ENCODE measurements at places on chromosomes 3 and 15.

DNA sequence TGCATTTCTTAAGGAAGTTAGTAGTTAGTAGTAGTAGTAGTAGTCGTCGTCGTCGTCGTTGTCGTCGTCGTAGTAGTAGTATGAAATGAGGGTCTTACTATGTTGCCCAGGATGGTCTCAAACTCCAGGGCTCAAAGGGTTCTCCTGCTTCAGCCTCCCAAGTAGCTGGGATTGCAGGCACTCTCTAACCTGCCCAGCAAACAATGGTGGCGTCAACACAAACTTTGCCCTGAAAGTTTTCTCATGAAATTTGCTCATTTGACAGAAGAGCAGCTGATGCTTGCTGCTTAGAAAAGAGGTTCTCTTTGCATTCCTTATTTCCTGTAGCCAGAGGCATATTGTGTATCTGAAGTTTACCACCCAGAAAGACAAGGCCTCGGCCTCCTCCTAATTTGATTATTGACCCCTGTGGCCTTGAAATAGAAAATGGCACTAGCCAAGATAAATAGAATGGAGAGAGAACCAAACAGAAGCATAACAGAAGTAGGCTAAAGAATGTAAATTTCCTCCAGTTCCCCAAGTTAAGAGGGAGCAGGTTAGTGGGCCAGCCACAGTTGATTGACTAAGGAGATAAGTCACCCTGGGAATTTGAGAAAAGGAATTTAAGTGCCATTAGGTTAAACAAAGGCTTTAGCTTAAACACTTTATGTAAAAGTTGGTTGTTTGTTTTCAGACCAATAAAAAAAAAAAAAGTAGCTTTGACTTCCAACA is 166.2 kb upstream of the ROBO2 start:
- DNase-seq, result no peak

DNA sequence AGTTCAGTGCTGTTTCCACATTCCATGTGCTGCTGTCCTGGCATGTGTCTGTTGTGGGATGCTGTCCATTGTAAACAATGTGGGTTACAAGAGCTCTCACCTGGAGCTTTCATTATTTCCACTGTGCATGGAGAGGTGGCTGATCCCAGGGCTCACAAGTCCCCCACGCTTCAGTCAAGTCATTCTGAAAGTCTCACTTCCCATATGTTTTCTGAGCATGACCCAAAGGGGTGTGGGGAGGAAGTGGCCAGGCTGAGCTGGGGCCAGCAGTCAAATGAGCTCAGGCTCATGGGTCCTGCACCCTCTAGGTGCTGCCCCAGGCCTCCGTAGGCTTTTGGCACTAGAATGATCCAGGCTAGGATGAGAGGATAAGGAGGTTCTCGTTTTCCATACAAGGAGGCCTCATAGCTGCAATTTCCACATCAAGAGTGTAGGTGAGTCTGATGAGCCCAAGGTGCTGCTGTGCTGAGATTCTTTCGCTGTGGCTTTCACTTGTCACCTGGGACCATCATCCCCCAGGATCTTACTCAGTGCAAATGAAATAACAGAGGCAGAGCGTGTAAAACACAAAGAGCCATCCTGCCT is 22.0 kb downstream of the STARD5 start:
- no peak for DNase-seq

- DNase-seq, result no peak
These were observed 965 bp downstream of the FLNB start for GRCh38 chr3:58009026-58009748.

GRCh38 chr3:8996681-8997121 is 33.4 kb upstream of the RAD18 start:
- no peak for DNase-seq

DNA sequence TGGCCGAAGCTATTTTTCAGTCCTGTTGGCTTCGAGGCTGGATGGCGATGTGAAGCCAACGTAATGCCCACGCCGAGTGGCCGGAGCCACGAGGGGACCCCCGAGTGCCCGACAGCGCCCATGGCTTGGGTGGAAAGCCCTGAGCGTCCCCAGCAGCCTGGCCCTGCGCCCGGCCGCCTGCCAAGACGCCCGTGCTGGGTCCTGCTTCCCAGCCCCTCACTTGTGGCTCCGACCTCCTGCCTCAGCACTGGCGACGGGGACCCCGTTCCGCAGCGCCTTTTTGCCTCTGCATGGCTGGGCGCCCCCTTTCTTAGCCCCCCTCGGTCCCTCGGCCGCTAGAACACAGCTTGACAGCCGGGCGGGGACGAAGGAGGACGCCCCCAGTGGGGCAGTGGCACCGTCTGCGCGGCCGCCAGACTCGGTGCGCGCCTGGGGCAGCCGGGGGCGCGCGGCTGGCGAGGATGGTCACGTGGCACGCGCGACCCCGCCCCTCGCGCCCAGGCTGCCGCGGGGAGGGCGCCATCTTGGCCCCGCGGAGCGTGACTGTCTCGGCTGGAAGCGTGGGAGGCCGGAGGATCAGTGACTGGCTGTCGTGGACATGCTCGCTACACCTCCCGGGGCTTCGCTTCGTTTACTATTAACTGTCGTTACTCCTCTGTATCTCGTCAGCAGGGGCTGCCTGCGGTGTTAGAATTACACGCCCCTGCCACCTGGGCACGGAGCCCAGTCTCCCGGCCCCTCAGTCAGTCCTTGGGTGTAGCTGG is 626 bp upstream of the GPR176 start:
- DNase-seq, result peak; percentile 34

DNA sequence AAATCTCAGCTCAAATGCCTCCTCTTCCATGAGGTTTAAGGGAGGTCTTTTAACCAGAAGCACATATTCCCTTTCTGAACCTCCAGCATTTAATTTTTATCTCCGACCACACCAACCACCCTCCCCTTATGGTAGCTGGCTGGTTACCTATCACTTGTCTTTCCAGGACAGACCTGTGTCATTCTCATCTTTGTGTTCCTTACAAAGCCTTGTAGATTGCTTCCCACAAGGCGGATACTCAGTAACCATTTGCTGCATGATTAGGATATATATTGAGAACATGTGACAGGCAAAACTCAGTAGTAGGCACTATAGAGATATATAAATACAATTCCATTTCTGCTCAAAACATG is 119.5 kb downstream of the RPL22L1 start:
- DNase-seq, result no peak

DNA sequence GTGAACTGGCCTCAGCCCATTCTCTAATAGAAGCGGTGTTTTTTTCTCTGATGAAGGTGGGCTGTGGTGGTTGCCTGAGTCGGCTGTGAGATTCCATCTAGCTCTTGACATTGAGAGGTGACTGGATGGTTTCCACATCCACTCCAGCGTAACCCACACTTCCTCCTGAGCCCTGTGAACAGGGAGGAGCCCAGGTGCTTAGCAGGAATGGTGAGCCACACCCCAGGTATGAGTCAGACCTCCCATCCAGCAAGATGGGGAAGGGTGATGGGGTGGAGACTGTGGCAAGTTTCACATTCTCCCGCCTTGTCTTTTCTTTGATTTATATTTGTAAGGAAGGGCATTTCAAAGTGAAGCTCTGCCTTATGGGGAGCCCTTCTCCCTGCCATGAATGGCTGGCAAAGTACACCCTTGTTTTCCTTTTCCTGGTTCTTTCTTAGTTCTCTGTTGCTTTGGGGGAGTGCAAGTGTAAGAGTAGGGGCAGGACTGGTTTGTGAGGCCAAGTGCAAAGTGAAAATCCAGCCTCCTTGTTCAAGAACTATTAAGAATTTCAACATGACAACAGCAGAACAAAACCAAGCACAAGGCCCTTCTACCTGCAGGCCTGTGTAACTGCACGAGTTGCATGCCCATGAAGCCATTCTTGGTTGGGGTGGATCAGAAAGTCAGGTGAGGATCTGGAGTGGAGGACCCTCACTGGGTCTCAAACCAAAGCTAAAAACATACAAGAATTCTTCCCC is 4.6 kb upstream of the TPRG1 start:
- no peak for DNase-seq

GRCh38 chr3:181103605-181104004 is 114.1 kb upstream of the DNAJC19 start:
- DNase-seq, result peak; percentile 18

GRCh38 chr3:32956750-32957570 is 5.5 kb downstream of the CCR4 start:
- DNase-seq, result no peak

GRCh38 chr3:15535732-15536131 is 14.2 kb upstream of the COLQ start:
- DNase-seq, result no peak

DNA sequence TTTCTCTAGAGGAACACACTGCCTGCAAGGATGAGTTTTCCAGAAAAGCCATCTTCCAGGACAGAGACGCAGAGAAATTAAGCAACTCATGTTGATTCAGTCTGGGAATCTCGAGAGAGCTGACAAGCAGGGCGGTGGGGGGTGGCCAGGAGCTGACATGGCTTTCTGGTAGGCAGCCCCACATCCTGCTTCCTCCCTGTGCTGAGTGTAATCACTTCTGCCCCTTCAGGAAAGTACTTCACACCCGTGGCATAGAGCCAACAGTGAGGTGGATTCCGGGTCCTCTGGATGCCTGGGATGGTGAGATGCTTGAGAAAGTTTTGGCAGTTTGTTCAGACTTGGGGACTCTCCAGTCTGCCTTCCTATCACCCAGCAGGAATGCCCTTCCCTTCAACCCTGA is 221.1 kb downstream of the SLCO3A1 start:
- DNase-seq, result no peak

DNA sequence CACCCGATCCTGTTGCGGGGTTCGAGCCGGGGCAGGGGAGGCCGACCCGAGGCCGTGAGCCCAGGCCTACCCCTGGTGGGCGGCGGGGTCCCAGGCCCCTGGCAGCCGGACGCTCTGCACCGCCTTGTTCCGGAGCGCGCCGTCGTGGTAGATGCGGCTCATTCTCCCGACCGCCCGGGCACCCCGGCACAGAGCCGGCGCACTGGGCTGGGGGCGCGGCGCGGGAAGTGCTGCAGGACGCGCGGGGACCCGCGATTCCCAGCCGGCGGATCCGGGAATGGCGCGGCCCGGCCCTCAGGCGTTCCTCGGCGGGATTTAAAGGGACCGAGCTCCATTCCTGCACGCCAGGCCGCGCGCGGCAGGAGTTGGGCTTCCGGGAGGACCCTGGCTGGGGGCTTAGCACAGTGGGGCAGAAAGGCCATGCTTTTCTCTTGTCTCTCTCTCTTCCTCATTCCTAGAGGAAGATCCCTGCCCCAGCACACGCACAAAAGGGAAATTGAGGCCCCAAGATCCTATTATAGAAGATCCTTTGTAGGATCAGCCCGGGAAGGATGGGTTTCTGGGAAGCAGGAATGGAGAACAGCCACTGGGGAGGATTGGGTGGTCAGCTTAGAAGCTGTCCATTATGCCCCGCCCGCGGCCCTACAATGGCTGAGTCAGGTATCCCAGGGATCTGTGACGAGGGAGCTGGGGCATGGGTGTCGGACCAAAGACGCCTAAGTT is at the start of gene ARPIN:
TSS of gene ARPIN (minus strand) at position 279 of the 723 bp plus-strand sequence. CDS start at position 162, 117 bp downstream.
- DNase-seq, result no peak

DNA sequence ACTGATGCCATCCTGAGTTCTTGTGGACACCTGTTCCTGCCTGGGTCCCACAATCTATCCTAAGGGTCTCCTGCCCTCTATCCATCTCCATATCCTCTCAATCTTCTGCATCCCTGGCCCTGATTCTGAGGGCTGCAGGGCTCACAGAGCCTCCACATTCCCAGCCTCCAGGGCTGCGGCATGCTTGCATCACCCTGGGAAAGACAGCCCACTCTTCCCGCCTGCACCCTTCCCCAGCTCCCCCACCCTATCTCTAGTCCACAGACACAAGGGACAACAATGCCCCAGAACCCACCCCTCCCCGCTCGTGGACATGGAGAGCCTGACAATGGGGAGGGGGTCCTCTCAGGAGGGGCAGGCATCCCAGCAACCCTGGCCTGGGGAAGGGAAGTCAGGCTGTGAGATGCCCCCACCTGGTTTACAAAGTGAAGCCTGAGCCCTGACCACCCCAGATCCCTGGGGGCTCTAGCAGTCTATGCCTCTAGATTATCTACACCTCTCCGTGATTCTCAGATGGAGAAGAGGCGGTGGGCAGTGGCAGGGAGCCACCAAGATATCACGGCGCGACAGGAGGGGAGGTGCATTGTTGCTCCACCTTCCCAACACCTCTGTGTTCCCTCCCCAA is 10.3 kb downstream of the SEMA3G start:
- no peak for DNase-seq

DNA sequence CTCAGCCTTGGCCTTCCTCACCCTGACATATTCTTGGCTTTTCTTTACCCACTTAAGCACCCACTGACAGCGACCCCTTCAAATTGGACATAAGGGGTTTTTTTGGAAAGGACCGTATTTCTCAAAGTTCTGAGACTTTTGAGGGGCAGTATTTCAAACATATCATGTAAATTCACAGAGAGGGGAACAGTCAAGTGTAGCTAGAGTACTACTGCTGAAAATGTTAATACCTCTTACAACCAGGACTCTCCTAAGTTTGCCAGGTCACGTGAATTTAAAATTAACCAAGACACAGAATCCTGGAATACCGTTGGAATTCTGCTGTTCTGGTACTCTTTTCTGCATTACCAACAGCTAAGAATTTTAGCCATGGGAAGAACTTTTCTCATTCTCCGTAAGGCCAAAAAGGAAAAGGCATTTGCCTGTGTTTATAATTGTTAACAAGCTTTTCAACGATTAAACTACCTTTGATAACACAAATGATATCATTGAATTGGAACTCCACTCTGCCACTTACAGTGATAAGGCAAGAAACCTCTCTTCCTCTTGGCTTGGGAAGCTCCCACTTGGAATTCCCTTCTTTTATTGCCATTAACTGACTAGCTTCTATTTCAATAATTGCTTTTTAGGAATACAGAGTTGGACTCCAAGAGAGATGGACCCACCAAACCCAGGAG is 597 bp upstream of the GBE1 start:
- no peak for DNase-seq

- DNase-seq, result no peak
These were observed 388.2 kb upstream of the RGMA start for GRCh38 chr15:93477188-93477587.

- no peak for DNase-seq
These were observed at the start of gene LRRFIP2 for GRCh38 chr3:37174532-37175126. TSS of gene LRRFIP2 (minus strand) at chr3:37174582. CDS start at chr3:37148983, 25,599 bp downstream.

DNA sequence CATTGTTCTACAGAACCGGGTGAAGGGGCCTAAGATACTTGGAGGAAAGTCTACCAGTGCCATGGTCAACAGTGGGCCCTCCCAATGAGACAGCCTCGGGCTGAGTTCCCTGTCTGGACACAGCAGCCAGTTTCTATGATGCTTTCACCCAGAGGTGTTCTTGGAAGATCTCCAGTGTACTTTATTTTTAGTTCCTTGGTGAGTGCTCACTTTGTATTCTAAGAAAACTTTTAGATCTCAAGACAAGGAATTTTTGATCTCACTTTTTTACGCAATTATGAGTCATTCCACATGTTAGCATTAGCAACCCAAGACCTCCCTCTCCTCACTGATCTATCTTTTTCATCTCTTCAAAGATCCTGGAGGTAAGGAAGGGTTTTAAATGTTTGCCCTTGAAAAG is 287.7 kb downstream of the RORA start:
- no peak for DNase-seq

- no peak for DNase-seq
These were observed 71.3 kb upstream of the ETV5 start for GRCh38 chr3:186180151-186180550.

Measured in HL-60 (cell line).